ENCODE measurements at places on chromosomes 12 and 14.

DNA sequence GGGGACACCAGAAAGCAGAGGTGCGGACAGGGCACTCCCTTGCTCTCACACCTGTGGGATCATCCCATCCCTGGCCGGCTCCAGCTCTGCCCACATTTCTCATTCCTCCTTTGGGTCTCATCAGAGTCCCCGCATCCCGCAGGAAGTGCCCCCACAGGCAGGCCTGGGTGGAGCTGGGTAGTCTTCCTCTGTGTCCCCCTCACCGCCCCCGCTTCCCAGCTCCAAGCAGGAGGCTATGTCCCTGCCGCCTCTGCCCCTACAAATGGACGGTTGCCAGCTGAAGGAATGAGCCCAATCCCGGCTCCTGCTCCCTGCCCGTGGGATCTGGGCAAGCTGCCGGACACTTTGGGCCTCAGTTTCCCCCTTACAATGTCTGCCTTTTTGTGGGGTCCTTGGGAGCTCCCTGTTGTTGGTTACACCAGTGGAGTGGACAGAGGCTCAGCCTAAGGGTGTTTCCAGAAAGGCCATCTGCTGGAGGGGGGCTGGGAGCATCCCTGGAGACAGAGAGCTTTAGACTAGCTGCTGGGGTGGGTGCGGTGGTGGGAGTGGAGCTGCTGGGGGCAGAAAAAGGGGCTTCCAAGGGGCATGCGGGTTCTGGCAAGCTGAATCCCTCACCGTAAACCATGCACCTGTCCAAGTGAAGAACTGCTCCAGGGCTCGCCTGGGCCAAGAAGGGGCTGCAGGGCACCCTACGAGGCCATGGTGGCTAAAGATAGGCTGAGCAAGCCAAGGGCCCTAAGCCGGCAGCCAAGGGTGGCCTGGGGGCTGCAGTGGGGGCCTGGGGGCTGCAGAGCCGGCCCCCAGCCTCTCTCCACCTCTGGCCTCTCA lies 7.9 kb upstream of the GPR132 start:
- DNase-seq, result no peak

DNA sequence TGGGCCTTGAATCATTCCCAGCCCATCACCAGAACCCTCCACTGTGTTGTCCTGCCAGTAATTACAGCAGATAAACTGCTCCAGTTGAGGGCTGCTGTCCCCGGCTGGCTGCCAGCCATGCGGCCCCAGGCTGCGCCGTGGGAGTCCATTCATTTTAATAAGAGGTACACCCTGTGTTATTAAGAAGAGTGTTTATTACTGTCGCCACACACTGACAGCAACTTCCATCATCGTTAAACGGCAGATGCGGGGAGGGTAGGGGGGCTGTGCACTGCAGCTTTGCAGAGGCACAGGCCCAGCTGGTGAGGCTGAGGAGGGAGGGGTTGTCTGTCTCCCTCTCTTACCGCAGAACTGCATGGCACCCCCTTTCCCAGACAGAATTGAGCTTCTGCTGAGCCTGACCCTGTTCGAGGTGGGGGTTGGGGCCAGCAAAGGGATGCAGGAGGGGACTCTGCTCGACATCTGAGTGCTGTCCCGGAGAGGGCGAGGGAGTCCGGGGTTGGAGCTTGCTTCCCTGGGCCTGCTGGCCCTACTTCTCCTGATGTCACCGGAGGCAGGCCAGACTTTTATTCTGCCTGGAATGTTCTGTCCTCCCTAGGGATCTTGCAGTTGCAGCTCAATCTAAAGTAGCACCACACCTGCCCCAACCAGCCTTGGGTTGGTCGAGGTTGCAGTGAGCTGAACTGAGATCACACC lies 33.8 kb upstream of the GPATCH2L start:
- DNase-seq, result no peak

DNA sequence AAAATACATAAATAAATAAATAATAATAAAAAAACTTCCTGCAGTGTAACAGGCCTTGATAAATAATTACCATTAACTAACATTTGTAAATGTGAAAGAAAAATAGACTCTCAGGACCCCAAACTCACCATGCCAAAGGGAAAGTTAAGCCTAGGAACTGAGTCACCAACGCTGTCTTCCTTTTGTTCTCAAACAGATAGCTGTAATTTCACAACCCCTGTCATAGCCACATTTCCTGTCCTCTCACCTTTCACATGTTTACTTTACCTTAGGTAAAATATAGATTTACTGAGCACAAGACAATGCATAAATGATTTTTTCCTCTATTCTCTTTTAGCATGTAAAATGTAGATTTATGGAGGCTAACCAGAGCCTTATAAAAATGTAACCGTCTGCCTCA lies 35.9 kb upstream of the CHST11 start:
- DNase-seq, result no peak

DNA sequence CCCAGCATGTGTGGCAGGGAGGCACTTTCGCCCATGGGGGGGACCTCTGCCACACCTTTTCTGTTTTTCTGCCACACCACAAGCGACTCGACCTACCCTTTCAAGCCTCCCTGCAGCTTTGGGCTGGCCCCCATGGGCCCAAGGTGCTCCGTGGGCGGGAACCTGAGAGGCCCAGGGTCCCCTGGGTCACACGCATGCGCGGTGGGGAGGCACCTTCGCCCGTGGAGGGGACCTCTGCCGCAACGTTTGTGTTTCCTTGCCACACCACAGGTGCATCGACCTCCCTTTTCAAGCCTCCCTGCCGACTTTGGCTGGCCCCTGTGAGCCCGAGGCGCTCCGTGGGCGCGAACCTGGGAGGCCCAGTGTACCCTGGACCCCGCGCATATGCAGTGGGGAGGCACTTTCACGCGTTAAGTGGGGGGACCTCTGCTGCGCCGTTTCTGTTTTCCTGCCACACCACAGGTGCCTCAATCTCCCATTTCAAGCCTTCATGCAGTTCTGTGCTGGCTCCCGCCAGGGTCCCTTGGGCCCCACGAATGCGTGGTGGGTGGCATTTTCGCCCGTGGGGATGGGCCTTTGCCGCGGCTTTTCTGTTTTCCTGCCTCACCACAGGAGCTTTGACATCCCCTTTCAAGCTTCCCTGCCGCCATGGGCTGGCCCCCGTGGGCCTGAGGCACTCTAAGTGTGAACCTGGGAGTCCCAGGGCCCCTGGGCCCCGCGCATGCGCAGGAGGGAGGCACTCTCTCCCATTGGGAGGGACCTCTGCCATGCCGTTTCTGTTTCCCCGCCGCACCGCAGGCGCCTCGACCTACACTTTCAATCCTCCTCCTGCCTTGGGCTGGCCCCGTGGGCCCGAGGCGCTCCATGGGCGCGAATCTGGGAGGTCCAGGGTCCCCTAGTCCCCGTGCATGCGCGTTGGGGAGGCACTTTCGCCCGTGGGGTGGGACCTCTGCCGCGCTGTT lies 332.2 kb downstream of the ALG10 start:
- DNase-seq, result no peak

DNA sequence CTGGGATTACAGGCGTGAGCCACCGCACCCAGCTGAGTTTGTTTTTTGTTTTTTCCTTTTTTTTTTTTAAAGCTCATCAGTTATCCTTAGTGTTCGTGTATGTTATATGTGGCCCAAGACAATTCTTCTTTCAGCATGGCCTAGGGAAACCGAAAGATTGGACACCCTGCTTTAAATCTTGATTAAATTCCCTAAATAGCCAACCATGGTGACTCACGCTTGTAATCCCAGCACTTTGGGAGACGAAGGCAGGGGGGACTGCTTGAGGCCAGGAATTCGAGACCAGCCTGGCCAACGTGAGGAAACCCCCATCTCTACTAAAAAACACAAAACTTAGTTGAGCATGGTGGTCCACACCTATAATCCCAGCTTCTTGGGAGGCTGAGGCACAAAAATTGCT lies 131.1 kb downstream of the MED13L start:
- no peak for DNase-seq

GRCh38 chr12:14795028-14795448 lies 8.2 kb downstream of the WBP11 start:
- no peak for DNase-seq

GRCh38 chr12:21801522-21802288 lies 27.2 kb upstream of the KCNJ8 start:
- no peak for DNase-seq

GRCh38 chr14:91754819-91755218 lies 22.9 kb upstream of the CATSPERB start:
- DNase-seq, result no peak

- DNase-seq, result no peak
These were observed 13.0 kb upstream of the RIOX1 start for GRCh38 chr14:73477618-73478266.

- DNase-seq, result no peak
These were observed 10.8 kb downstream of the SMIM41 start for GRCh38 chr12:52090291-52090690.

DNA sequence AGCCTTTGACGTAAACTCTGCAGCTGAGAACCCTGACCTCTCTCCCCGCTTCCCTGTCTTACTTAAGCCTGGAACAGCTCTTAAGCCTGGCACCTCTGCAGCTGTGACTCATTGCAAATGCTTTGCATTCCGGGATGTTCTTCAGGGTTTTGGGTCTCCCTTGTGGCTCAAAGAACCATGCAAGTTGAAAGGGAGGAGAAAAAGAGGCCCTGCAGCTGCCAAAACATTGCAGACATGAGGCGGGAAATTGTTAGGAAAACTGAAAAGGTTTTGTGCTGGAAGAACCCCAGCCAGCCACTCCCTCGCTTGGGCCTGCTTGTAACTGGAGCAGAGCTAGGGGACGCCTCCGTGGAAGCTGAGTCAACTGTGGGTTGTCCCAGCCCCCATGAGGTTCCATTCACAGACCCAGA lies 60.2 kb upstream of the FERMT2 start:
- DNase-seq, result no peak

DNA sequence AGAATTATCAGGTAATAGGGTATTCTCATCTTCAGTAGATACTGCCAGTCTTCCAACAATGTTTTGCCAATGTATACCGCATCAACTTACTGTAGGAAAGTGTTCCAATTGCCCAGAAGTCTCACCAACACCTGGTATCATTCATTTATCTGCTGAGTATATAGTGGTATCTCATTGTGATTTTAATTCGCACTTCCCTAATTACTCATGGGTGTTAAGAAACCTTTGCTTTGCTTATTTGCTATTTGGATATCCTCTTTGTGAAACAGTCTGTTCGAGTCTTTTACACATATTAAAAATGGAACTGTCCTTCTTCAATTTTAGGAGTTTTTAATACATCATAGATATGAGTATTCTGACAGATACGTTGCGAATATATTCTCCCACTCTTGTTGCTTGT lies 6.1 kb downstream of the TM7SF3 start:
- DNase-seq, result no peak

DNA sequence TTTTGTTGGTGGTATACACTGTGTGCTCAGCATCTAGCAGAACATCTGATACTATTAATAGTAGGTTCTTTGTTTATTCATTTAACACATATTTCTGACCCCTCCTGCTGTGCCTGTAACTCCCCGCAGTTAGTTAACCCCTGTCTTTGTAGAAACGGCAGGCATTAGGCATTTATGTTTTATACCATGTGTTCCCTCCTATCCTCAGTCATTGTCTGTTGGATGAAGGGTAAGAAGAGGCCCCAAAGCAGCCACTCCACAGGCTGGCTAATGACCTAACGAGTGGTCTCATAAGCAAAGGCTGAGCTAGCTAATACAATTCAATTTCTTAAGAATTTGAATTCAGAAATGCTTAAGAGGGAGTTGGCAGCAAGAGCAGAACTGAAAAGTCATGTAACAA lies 170.8 kb downstream of the TMX1 start:
- DNase-seq, result no peak
